ENCODE measurements at places on chromosomes 12 and 14.

GRCh38 chr12:114405519-114406271 lies at the start of gene TBX5:
TBX5 (minus strand) TSS chr12:114406144; CDS start chr12:114403898, 2,246 bp downstream.
- DNase-seq, result no peak

GRCh38 chr14:39425947-39426346 lies 6.3 kb downstream of the FBXO33 start:
- DNase-seq, result no peak

DNA sequence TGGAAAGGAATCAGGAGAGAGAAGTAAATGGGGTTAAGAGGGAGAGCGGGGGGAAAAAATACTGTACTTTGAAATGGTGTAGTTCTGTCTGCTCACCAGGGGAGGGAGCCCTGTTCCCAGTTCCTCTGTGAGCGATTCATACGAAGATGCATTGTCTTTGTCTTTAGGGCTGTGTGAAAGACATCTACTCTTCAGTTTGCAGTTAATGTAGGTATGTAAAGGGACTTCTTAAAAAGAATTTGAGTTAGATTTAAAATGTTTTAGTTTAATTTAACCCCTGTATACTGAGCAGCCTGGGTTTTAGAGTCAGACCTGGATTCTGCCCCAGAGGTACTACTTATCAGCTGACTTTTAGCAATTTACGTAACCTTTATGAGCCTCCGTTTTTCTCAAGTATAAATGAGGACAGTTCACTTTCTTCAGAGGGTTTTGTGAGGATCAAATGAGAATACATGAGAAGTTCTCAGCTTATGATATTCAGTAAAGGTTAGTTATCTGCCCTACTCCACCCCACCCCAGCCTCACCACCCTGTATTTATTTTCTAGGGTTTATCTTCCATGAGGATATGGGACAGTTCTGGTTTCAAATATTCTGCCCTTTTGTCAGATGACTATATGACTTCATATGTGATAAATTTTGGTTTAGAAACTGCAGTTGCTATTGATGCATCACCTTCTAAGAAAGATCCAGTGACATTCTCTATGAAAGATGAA lies 82.5 kb upstream of the EVL start:
- peak; percentile 33 for DNase-seq

- no peak for DNase-seq
Measured at GRCh38 chr14:54549862-54550261, 17.1 kb upstream of the SAMD4A start.

DNA sequence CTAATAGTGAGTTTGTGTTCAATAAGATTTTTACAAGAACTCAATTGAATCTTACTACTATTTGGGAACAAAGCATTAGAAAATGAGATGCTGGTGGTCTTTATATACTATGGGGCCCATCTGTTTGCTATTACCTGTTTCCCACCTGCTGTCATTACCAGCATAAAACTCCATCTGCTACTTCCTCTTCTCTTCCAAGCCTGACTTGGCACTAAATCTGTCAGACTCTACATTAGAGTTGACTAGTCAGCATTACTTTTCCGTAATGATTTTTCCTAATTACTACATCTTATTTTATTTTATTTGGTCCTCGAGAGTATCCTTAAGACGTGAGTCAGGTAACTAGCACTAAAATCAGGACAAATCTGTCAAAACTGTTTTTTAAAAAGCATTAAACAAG lies 68.1 kb upstream of the KRR1 start:
- DNase-seq, result no peak

DNA sequence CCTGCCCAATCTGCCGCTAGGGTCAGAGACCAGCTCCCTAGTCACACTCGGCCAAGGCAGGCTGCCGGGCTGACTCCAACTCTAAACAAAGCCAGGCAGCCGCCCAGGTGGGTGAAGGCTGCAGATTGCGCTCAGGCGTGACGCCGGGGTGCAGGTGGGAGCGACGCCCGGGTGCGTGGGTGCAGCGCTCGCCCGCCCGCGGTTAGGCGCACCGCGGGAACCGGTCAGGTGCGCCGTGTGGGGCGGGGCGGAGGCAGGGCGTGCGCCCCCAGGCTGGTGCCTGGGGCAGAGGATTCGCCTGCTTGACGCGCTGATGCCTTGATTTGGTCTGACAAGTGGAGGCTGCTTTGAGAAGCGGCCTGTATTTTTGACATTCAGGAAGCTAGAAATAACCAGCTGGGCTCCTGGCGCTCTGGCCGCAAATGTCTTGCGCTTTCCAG lies 126.7 kb upstream of the HIF1A start:
- peak; percentile 20 for DNase-seq

DNA sequence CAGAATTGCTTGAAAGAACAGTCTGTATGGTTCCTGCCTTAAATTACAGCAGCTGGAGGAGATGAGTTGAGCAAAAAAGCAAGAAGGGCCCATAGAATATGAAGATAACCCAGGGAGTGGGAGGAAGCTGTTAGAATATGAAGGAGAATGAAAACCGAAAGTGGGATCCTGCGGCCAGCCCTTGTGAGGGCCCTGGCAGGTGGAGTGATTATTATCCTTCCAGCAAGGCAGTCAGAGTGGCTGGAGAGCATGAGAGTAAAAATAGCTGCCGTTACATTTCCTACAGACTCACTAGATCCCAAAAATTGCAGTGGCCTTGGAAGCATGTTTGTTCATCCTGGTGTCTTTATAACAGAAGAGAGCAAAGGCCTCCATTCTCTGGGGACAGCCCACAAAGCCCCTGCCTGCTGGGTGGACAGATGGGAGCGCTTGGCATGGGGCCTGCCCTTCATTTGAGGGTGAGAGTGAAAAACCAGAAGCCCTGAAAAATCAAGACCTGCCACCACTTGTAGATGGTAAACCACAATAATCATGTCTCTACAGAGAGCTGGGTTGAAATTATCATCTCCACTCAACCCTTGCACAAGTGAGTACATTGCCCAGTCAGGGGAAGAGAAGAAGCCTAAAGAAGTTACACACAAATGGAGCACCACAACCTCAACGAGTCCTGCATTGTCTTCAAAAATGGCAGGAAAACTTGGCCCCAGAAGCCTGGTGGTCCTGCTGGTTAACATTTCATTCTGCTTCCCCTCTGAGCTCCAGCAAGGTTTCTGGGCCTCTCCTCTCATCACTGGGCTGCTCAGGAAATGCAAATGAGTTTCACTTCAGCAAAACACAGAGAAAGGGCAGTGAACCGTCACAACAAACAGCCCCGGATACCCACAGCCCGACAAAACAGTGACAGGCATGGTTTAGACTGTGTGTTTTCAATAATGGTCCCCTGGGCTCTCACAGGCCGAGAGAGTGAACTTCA lies 20.5 kb downstream of the ZDHHC22 start:
- peak; percentile 30 for DNase-seq

DNA sequence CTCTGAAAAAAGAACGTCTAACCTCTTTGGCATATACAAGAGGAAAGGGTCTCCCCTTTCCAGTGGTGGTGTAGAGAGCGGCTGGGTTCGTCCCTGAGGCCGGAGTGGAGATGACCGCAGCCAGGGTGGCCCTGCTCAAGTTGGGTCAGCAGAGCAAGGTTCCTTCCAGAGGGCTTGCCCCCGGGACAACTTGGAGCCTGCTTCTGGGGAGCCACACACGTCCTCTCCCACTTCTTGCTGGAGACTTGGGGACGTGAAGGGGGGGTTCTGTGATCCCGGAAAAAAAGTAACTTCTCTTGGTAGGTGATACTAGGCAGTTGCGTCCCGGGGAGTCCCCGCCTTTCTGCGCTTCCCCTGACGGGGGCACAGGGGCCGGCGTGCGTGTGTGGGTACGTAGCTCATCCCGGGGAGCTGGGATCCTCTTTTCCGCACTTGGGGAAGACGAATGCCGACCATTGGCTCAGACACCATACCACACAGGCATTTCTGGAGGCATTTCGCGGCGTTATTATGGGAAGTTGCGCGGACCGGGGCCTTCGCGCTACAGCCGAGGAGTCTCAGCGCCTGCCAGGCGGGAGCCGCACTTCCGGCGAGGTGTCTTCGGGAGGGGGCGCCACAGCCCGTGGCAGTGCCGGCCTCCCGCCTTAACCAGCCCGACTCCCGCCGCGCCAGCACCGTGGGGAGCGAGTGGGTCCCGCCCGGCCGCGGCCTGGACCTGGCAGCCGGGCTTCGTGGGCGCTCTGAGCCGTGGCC lies 14.8 kb upstream of the PAX9 start:
- no peak for DNase-seq

GRCh38 chr12:65670775-65671174 lies 153.5 kb upstream of the HMGA2 start:
- no peak for DNase-seq

DNA sequence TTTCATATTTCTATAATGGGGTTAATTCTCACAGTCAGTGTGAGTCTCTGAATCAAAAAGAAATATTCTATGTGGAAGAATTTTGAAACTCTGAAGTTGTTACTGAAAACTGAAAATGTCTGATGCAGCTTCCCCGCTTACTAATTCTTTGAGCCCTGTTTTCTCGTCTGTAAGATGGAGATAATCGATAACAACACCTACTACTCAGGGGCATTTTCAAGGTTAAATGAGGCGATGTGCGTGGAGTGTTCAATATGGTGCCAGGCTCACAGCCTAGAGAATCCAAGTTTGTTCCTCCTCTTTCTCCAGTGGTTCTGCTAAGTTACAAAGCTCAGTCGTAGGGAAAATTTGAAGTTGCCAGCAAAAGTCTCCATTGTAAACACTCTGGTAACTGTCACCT lies 391.4 kb downstream of the FUT8 start:
- DNase-seq, result no peak
